H7 (cell line): ENCODE measurements at places on chromosomes 2 and 18.

- peak; percentile 4 for DNase-seq
These were observed 63.5 kb downstream of the MEIS1 start for GRCh38 chr2:66498289-66498975.

DNA sequence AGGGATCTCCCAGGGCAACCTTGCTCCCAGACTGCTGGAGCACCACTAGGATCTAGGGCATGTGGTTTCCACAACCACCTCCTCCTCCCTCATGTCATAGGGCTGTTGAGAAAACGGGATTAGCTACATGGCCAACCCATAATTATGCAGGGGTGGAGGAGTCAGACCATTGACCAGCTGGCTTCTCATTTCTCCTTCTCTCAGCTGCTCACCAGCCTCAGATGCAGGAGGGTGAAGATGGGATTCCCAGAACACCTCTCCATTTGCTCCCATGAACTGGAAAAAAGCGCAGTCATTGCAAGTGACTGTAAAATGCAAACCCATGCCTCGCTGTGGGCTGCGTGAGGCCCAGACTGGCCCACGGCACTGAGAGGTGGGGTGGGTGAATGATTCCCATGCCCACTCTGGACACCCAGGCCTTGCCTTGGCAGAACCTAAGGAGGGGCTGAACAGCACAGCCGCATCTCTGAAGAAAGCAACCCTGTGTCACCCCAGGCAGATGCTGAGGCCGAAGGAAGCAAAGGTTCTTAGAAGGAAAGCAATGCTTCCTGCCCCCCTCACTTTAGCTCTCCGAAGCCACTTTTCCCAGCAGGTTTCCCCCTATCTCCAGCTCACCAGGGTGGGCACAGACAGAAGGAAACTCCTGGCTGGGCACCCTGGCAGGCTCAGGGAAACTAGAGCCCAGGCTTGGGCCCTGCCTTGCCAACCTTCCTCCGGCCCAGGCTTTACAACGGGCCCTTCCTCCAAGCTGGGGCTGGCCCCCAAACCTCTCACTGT is 69.6 kb upstream of the RTN4 start:
- no peak for DNase-seq

GRCh38 chr2:169734169-169734847 is 676 bp downstream of the KLHL23 start:
- DNase-seq: peak; percentile 88

- no peak for DNase-seq
These were observed 48.0 kb downstream of the MGAT5 start for GRCh38 chr2:134301928-134302260.

GRCh38 chr18:60656553-60656952 is 284.0 kb upstream of the MC4R start:
- DNase-seq: no peak

- DNase-seq: no peak
These were observed 294.8 kb downstream of the LPIN1 start for GRCh38 chr2:12041236-12041635.

GRCh38 chr2:205612636-205613035 is 69.7 kb upstream of the NRP2 start:
- DNase-seq: peak; percentile 15

- DNase-seq: peak; percentile 74
These were observed 1.3 kb downstream of the SPTBN1 start for GRCh38 chr2:54457323-54458023.

GRCh38 chr18:52577795-52578194 is 237.8 kb downstream of the DCC start:
- DNase-seq: no peak

DNA sequence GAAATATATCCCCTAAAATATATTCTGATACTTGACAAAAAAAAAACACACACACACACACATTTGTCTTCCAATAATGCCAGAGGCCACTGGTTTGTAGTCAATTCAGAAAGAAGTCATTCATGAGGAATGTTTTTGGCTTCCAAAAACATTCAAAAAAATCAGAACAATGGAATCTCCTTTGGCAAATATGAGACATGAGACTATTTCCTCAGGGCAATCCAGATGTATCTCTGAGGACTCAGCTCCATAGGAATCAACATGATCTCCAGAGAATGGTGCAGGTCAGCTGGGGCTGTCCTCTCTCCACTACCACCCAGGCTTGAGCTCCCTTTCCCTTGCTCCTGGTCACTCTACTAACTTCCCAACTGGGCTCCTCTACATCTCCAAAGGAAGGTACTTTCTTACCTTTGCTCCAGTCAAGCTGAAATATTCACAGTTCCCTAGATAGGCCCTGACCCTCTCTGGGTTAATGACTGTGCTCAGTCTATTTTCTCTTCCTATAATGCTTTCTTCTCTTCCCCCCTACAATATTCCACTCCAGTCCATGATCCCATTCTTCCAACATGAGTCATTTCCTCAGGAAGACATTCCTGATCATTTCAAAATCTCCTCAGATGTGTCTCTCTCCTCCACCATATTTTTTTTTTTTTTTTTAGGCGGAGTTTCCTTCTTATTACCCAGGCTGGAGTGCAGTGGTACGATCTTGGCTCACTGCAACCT is 145.3 kb downstream of the C1D start:
- DNase-seq: no peak

DNA sequence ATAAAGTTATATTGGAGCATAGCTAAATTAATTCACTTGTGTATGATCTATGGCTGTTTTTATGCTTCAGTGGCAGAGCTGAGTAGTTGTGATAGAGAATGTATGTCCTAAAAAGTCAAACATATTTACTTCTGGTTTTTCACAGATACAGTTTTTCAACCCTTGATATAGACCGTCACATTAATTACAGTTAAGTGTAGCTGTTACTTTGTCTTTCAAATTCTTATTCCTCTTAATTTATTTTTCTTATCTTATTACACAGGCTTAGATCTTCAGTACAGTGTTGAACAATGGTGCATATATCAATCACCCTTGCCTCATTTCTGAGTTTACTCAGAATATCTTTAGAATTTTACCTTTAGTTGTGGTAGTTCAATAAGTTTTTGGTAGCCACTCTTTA is 12.2 kb upstream of the CYRIA start:
- DNase-seq: no peak

DNA sequence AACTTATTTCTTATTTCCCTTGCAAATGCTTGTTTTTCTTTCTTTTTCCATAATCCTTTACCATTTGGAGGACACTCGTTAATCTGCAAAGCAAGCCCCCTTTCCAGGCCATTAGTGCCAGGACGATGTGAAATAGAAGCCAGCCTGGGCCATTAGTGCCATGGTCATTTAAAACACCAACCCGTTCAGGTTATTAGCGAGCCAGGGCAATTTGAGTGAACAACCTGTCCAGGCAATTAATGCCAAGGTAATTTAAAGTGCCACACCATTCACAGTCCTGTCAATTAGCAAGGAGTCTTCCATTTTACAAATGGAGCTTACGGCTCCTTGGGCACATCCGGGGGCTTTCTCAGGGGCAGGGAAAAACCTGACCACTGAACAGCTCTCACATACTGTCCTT is 370.6 kb downstream of the HRH4 start:
- no peak for DNase-seq

DNA sequence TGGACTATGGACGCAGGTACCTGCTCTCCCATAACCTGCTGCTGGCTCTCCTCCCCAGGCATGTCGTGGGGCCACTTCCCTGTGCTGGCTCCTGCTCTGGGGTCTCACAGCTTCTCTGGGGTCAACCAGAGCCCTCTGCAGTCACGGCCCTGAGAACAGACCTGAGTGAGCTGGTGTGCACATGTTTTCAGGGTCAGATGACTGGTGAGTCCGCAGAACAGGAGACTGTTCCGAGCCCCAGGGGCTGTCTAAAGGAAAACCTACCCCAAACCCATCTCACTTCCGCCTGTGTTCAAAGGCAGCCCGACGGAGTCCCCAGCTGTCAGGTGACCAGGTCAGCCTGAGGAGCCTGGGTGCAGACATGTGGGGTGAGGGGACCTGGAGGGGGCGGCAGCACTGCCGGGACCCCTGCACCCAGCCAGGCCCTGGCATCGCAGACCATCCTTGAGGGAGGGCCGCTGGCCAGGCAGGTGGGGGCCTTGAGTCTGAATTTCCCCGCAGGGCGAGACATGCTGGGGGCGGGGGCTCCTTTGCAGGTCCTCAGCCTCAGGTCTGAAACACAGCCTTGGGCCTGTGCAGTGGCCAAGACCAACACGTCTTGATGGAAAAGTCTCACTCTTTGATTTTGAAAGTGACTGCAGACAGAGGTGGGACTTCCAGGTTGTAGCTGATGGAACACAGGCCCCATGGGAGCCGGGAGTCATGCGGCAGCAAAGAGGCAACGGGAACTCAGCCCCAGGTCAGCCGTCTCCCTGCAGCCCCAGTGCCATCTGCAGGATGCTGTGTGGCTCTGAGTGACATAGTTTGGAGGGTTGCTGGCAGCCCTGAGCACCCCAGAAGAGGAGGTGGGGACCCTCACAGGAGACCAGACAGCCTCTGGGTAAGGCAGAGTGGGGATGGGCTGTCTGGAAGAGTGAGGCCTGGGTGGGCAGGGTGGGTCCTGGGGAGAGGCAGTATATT is 65.3 kb downstream of the TWIST2 start:
- peak; percentile 46 for DNase-seq

DNA sequence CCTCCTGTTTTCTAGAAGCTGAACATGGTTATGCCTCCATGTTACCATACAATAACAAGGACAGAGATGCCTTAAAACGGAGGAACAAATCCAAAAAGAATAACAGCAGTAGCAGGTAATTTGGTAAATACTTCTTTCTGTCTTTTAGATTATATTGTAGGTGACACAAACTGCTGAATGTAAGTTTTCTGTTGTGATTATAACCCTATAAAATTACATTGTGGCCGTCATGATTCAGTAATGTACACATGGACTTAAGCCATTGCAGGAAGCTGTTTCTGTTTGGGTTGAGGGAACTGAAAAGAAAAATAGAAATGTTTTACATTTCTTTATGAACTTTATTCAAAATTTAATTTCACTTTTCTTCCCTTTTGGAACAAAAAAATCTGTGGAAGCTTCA is 1.2 kb downstream of the MXD1 start:
- DNase-seq: no peak

GRCh38 chr2:209624192-209624938 is 147.3 kb upstream of the UNC80 start:
- DNase-seq: no peak

DNA sequence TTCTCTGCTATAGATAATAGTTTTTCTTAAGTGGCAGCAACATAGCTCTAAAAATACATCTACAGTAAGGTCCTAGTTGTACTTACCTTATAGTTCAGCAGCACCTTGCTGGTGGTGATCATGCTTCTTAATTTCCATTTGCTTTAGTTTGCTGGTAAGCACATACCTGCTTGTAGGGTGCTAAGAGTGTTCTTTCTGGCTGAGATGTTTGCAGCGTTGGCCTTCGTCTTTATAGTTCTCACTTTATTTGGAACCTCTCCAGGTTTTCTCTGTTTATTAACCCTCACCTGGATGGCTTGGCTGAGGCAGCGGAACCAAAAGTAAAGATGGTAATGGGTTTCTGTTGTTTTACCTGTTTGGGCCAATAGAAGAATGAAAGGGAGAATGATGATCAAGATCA is 123.6 kb upstream of the EFEMP1 start:
- no peak for DNase-seq

DNA sequence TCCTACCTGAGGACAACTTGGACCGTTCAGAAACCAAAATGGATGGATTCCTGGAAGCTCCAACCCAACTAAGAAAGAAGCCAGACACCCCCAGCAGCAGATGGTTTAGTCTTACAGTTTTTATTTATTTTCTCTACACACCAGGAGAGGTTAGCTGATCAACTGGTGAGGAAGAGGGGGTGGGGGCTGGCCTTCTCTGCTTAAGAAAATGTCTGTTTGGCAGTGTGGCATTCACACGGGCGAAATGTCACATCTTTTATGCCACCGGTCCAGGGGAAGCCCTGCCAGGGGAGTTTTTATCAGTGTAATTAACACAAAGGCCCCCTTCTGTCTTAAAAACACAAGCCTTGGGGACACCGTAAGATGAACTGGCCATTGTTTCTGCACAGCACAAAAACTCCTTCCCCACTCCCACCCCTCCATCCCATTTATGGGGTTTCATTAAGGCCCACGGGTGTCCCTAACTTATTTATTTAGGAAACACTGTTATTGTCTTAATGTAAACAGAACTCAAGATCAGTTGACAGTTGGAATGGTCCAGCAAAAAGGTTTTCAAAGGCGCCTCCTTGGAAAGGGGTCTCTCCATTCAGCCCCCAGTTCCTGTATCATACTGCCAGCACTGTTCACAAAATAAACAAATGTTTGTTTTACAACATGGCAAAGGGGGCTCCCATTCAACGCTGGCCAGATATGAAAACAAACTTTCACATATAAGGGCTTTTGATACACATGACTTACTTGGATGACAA is 217.0 kb downstream of the C1D start:
- DNase-seq: no peak

DNA sequence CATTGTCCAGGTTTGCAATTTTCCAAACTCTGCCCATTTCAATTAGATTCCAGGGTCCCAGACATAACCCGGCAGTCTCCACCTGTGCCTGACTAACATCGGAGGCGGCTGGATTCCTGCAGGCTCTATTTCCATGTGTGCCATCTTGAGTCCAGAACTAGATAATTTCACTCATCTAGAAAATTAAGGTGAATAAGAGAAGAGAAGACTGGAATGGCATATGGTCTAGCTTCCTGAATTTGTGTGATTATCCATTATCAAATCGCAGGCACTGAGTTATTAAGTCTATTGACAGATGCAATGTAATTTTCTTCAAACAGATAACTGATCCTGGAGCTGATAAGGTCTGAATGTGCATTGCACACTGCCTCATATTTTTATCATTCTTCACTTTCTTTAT is 305.2 kb downstream of the ETAA1 start:
- DNase-seq: no peak

GRCh38 chr2:149155988-149156387 is 117.5 kb downstream of the LYPD6B start:
- DNase-seq: no peak

DNA sequence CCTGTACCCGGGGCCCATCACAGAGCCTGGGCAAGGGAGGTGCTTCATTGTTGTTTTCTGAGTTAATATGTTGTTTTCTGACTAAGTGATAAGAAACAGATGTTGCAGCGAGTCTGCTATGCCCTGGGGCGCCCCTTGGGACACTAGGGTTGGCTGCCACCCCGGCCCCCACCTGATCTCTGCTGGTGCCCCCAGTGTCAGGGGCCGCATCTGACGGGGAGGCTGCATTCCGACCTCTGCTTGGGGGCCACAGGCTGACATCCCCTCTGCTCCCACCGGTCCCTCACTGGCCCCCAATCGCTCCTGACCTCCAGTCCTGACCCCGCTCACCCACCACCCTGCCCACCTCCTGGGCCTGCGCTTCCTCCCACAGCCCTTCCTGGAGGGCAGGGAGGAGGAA is 65.9 kb downstream of the LONRF2 start:
- DNase-seq: no peak

- DNase-seq: no peak
These were observed 159.9 kb downstream of the BARD1 start for GRCh38 chr2:214649440-214650205.

DNA sequence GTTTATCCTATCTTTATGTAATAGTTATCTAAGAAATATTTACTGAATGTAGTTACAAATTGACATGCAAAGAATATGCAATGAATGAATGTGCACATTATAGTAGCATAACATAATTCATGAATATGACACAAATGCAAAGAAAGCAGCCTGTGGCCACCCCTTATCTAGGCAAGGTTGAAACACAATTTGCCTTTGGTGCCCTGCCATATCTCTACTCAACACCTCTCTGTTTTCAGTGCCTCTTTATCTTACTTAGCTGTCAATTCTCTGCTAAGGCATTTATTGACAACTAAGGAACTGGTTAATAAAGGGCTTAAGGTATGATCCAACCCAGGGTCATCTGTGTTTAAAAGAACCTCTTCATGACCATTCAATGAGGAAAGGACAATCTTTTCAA is 18.9 kb downstream of the REV1 start:
- no peak for DNase-seq
